Stimulated activated CD8-positive, alpha-beta memory T cell treated with anti-CD3 and anti-CD28 coated beads, Interleukin-12 subunit alpha, Interleukin-12 subunit beta, amount 100 ng/mL, for 4 hours (primary cell): ENCODE measurements at places on chromosomes 4 and X.

DNA sequence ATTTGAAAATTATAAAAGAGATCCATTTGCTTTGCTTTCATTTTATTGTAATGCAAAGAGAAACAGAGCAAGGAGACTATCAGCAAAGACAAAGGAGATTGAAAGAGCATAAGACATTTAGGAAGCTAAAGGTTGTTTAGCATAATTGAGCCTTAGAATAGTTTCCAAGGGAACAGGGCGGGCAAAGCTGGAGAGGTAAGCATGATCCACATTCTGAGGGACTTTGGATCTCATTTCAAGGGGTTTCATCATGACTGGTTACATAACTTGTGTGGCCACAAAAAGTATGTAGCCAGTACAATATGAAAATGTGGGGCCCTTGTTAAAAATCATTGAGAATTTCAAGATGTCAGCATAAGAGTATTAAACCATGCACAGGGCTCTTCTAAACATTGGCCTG is 406.5 kb downstream of the RPA4 start:
- no peak for DNase-seq

DNA sequence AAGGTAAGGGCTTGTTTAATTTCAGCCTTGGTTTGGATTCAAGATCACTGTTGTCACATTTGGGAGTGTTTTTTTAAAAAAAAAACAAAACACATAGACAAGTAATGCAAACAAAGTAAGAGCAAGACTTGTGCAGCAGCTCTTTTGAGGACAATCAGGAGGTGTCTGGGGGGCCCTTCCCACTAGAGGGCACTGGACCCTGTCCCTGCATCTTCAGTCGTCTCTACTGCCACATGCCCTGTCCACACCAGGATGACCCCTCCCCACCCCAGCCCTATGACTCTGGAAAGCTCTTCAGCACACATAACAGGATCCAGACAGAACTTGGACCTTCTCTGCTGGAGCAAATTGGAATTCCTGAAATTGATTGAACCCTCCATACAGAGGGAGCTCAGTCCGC is 71.0 kb downstream of the USP46 start:
- no peak for DNase-seq

DNA sequence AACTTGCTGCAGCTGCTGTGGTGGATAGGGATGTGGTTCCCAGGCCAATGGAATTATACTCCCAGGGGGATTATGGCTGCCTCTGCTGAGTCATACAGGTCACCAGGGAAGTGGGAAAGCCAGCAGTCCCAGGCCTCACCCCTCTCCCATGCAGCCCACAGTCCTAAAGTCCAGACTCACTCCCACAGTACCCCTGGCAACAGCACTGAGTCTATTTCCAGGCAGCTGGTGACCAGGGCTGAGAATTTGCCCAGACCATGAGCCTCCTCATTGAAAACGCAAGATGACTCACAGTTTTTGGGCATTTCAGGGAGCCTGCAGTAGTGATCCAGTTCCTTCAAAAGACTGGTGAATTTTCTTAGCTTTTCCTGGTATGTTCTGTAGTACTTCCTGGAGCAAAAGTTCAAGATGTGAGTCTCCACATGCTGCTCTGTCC is 137.6 kb downstream of the NPNT start:
- no peak for DNase-seq

DNA sequence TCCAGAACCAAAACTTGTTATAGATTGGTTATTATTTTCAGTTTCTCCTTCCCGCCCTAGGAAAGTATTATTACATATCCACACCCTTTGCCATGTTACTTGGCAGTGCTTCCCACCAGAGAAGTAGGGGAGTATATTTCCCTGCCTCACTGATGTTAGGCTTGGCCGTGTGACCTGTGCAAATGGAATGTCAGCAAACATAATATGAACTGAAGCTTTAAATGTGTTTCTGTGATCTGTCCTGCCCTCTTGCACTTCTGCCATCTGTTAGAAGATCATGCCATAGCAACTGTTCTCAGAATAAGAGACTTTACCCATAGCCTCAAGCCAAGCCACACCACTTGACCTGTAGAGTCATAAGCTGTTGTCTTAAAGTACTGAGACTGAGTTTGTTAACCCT is 36.7 kb upstream of the NEUROG2 start:
- DNase-seq: no peak

DNA sequence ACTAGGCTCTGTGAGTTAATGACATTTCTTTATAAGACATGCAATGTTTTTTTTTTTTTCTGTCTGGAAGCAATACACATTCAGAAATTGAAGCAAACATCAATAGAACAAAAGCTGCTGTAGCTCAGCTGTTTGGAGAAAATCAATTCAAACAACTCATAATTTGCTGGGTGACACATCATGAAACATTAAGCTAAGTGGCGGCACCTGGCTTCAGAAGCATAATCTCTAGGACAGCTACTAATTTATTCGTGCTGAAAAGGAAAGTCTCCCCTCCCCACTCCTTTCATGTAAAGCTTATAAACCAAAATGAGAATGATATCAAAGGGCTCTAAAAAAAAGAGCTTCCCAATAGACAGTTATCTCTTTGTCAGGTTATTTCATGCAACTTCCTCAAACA is 73.9 kb downstream of the LUZP4 start:
- no peak for DNase-seq

DNA sequence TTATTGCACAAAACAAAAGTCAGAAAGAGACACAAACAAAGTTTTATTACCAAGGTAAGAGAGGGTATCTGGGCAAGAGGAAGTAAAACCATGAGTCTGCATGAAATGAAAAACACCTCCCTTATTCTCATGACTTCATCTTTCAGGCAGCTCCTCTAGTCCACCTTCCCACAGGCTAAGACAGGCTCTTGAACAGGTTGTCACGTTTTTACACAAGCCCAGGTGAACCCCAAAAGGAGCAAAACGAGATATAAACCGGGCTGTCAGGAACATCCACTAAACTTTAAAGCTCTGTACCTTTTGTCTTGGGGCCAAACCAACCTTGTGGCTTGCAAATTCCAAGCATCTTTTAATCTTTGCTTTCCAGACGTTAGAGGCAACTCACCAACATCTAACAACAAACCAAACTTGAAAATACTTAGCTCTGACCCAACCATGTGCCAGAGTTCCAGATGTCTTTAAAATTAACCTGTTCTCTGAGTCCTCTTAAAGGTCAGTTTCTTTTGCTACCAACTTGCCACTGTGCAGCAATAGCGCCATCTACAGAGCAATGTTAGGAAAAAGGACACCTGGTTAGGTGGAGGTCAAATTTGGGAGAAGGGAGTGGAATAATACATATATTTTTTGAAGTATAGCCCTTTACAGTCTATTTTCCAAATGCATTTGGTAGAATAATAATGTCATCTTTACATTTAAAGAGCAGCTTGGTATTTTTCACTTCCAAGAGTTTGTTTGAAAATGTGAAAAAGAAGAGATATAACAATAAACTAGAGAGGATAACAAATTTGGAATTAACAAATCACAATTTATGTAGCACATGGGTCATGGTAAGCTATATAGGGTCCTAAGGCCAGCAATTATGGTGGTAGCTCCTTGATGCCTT is 73.1 kb downstream of the QRFPR start:
- DNase-seq: no peak

DNA sequence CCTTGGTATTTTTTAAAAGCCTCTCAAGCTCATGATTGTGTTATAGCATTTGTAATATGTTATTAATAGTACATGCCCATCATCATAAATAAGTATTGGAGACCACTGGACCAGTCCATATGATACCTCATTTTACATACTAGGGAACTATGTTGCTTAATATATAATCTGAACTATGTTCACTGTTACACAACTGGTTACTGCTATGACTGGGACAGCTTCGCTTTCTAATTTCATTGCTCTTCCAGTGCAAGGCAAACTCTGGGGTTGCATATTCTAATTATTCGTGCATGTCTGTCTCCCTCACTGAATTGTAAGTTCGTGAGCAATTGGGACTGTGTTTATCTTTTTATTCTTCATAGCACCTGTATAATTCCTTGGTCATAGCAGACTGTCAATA is 330.5 kb downstream of the RAPGEF2 start:
- DNase-seq: no peak

- DNase-seq: no peak
These were observed 29.9 kb upstream of the SOD3 start for GRCh38 chr4:24765376-24765988.

DNA sequence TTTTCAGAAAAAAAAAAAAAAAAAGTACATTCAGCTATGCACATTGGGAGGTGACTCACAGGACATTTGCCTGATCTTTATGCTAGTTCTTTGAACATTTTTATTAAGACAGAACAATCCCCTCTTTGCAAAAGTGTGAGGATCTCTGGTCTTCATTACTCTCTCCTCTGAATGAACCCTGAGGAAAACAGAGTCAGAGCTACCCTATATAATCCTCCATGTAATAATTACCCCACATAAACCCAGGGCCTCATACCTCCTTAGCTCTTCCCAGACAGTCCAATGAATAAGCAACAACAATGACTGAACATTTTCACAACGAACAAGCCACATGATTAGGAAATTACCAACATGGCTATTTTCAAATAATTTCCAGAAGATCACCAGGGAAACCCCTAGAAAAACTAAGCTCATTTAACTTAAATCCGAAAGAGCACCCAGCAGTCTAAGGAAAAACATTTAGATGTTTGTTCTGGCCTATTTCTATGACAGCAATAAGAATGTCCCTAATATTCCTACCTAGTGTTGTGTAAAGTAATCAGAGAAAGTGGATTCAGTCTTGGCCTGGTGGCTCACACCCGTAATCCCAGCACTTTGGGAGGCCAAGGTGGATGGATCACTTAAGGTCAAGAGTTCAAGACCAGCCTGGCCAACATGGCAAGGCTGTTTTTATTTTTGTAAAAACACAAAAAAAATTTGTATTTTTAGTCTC is 37.8 kb downstream of the TBC1D9 start:
- DNase-seq: no peak

DNA sequence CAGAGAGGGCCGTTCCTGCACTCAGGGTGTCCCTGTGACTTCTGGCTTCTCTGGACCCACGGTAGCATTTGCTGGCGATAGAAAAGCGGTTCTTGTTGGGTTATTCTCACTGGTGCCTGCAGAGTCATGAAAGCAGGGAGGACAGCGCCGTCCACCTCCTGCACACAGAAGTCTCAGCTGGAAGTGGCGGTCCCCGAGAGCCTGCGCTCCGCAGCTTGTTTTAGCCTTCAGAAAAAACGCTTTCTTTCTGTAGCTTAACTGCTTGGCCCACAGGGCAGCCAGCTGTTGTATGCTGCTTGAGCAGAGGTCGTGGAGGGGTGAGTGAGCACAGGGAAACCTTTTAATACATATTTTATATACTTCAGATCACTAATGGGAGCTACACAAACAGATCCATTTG is 400.7 kb upstream of the FAT1 start:
- no peak for DNase-seq

DNA sequence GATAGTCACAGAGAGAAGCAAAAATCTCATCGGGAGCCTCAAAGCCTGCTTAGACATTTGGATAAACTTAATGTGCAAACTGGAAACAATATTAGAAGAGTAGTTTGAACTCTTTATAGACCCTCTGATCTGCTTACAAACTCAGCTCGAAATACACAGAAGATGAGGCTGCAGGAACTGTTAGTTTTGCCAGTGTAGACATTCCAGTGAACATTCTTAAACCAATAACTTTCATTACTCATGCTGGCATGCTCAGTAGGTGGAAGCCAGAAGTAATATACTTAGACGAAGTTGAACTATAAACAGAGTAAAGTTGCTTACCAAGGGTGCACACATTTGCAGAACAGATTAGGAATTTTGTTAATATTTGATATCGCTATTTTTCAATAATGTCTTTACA is 303.5 kb downstream of the ANKRD50 start:
- DNase-seq: no peak

- DNase-seq: no peak
These were observed 250.9 kb upstream of the MAOA start for GRCh38 chrX:43405191-43405590.

GRCh38 chr4:115781528-115782146 is 668.2 kb upstream of the NDST4 start:
- no peak for DNase-seq

GRCh38 chr4:122121593-122121992 is 30.5 kb upstream of the BLTP1 start:
- DNase-seq: no peak

DNA sequence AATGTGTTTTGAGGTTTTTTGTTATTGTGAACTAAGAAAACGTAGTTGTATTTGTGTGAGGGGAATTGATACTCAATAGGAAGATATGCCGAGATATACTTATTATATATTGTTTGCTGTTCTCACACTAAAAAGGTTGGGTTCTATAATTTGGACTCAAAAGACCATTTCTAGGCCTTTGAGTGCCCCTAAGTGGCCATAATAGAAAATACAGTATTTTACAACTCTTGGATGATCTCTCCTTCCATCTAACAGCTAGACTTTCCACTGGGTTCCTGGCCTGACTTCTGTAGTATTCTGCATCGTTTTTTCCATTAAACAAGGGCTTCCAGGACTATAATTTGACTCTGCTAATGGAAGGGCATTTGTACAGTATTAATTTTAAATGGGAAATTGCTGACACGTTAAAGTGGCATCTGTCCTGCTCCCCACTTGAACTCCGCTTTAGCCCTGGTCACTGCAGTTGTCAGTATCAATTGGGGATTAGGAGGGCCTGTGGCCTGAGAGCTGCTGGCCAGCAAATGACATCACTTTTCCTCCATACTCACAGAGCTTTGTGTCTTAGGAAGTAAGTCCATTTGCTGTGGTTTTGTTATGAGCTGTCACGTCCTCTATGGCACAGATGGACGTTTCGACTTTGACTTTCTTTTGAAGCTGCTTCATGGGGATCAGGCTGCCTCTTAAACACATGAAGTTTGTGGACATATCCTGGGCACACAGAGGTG is 176.9 kb downstream of the SLIT2 start:
- no peak for DNase-seq

- no peak for DNase-seq
These were observed 41.1 kb upstream of the FAM9C start for GRCh38 chrX:13085526-13085925.

DNA sequence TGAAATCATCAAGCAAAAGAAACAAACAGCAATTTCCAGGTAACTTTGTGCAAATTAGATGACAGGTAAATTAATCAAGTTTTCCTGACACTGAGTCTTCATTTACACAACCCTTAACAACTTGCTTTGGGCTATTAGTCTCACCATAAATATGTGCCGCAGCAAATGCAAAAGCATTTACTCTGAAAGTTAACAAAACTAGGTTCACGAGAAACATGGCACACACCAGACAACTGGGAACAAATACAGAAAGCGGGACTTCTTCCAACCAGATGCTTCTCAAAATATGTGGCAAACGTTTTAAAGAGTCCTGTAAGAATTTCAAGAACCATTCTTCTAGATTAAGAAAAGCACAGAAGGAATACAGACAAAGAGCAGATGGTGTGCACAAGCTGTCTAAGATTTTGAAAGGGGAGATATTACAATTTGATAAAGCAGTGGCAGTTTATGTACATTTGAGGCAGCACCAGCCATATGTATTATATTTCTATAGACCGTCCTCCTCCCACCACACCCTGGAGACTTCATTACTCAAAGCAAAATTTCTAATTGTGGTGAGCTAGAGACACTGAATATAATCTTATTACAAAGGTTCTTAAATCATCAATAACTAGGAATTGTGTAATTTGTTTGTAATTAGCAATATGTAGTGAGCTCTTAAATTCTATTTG is 192.5 kb upstream of the ADAMTS3 start:
- no peak for DNase-seq

GRCh38 chr4:174460684-174461083 is 61.6 kb downstream of the HPGD start:
- no peak for DNase-seq

GRCh38 chr4:7705062-7705461 is 234.6 kb downstream of the AFAP1 start:
- no peak for DNase-seq

GRCh38 chr4:123631786-123632692 is 235.4 kb downstream of the SPRY1 start:
- no peak for DNase-seq
